ENCODE measurements at places on chromosomes 2 and 18. TPM values are rescaled to one million over a fixed set of nuclear protein-coding genes. Genes with fewer than 3 reads are reported as not detected.

The RESP18 gene
- not detected for total RNA-seq

The TRIM43B gene
- not detected for total RNA-seq

The GRP gene
- not detected for total RNA-seq

The DES gene
- 4.7 TPM for total RNA-seq

The KCNF1 gene
- total RNA-seq = not detected

The ZAP70 gene
- total RNA-seq = not detected

The CIB4 gene
- not detected for total RNA-seq

The SKOR2 gene
- total RNA-seq = not detected

The UGT1A8 gene
- 0.09 TPM for total RNA-seq

The CYS1 gene
- total RNA-seq = 7.0 TPM

The SH3RF3 gene
- total RNA-seq = 8.4 TPM

The HOXD1 gene
- not detected for total RNA-seq

The DRC1 gene
- not detected for total RNA-seq

The RAMP1 gene
- total RNA-seq = 3.1 TPM

The GCG gene
- not detected for total RNA-seq

The CCDC141 gene
- total RNA-seq = 2.7 TPM

The DYNAP gene
- total RNA-seq = not detected

The SKA1 gene
- total RNA-seq = 3.0 TPM

The CNTNAP5 gene
- not detected for total RNA-seq

The ANKZF1 gene
- 23.7 TPM for total RNA-seq

The DSG1 gene
- total RNA-seq = not detected

The CEBPZ gene
- 64.3 TPM for total RNA-seq

The CCDC150 gene
- 19.7 TPM for total RNA-seq

The GDF7 gene
- total RNA-seq = not detected
